ENCODE measurements at places on chromosomes 16 and 17. TPM values are rescaled to one million over a fixed set of nuclear protein-coding genes. Genes with fewer than 3 reads are reported as not detected.
A peak's percentile ranks its signal among the peaks of the same experiment; 100 is the strongest.

DNA sequence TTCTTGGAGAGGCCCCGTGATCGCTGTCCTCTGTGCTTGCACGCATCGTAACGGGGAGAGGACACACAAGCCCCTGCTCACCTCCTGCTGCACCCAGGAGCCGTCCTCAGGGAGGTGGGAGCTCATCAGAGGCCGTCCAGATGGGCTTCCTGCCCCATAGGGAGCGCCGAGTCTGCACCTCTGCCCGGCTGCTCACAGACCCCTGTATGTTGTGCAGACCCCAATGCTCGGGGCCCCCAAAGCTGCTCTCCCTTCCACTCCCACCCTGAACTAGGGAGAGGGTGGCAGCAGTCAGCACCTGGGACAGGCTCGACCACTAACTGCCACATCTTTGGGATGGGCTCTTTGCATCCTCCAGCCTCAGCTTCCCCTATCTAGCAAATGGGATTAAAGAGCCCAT lies 4.4 kb upstream of the ZNF469 start:
- H3K4me1 ChIP-seq: no peaks in the 10 kb centered on the region
- H3K27me3 ChIP-seq: peaks cover 7% of the 10 kb centered on the region
- no peak for DNase-seq
- H3K27ac ChIP-seq: no peak overlapping the region
- no peak overlapping the region for H3K4me3 ChIP-seq

Gene TMEM100
- total RNA-seq: not detected

Gene C1QTNF8
- not detected for total RNA-seq

GRCh38 chr16:87657621-87658192 lies 55.4 kb downstream of the JPH3 start:
- H3K36me3 ChIP-seq: no peaks in the 10 kb centered on the region
- no peaks in the 10 kb centered on the region for H3K27me3 ChIP-seq
- no peaks in the 10 kb centered on the region for H3K4me1 ChIP-seq
- DNase-seq: peak; percentile 70
- H3K27ac ChIP-seq: no peak overlapping the region
- H3K4me3 ChIP-seq: no peak overlapping the region

Gene FLYWCH2
- 21.2 TPM for total RNA-seq

Gene VWA3A
- 0.19 TPM for total RNA-seq

DNA sequence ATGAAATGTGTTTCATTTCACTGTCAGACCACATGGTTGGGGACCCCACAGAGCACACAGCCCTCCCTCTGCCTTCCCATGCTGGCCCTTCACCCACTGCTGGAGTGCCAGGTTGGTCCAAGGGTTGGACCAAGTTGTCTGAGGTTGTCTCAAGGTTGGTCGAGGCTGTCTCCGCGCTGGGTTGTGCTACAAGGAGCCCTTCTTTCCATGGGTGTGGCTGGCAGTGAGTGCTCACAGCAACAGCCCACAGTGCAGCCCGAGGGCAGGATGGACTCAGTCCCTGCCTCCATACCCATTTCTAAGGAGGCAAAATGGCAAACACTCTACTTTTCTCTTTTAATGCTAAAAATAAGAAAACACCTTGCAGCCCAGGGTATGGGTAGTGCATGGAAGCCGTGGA lies 35.8 kb upstream of the STH start:
- H3K4me1 ChIP-seq: no peaks in the 10 kb centered on the region
- no peak for DNase-seq
- no peak overlapping the region for H3K27ac ChIP-seq
- peaks cover 12% of the 10 kb centered on the region for H3K27me3 ChIP-seq
- H3K4me3 ChIP-seq: no peak overlapping the region
- H3K36me3 ChIP-seq: no peaks in the 10 kb centered on the region

DNA sequence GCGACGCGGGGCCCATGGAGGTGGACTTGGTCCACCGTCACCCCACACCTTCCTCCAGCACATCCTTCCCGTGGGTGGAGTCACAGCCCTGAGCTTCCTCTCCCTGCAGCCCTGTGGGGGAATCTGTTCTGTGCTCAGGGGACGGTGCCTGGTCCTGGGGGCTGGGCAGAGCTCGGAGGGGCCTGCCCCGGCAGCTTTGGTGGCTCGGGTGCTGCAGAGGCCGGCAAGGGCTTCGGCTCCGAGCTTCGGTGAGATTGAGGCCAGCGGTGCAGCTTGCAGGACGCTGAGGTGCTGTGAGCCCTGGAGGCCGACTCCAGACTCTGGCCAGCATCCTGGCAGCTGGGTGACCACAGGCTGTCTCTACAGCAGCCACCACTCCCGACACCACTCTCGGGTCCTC lies 36.4 kb downstream of the METRNL start:
- no peak overlapping the region for H3K27ac ChIP-seq
- no peak for DNase-seq
- peaks cover 11% of the 10 kb centered on the region for H3K4me1 ChIP-seq
- H3K27me3 ChIP-seq: peaks cover 12% of the 10 kb centered on the region

Gene CREBBP
- total RNA-seq: 42.3 TPM

DNA sequence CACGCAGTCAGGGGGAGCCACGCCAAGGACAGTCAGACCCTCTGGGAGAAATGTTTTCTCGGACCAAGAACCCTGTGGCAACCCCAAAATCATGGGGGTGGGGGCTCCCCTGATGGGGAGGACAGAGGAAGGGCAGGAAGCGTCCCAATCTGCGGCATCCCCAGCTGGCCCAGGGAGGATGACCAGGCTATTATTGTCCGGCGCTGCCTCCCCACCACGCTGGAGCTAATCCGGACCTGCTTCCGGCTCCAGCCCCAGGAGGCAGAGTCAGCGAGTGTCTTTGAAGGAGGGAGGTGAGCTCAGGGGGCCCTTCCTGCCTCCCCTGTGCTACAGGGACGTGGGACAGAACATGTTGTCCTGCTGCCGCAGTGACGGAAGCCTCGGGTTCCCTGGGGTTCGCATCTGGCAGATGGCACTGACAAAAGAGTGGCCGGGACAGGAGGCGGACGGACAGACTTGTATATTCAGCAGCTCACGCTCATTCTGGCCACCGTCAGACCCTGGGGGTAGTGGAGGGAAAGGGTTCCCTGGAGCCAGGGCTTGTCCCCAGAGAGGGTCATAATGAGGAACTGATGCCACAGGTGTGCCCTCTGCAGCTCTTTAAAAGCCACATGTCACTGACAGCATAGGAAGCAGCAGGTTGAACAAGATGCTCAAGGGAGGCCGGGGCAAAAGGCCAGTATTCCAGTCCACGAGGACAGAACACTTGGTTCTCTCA lies 54.3 kb upstream of the CDC42EP4 start:
- H3K36me3 ChIP-seq: no peaks in the 10 kb centered on the region
- DNase-seq: no peak
- H3K4me3 ChIP-seq: no peak overlapping the region

Gene MPV17L
- total RNA-seq: 0.09 TPM

Gene KRTAP9-2
- not detected for total RNA-seq

- no peak overlapping the region for H3K4me3 ChIP-seq
- H3K36me3 ChIP-seq: no peaks in the 10 kb centered on the region
- DNase-seq: no peak
- no peak overlapping the region for H3K27ac ChIP-seq
- peaks cover 2% of the 10 kb centered on the region for H3K27me3 ChIP-seq
Measured at GRCh38 chr16:54493061-54493460, 206.5 kb upstream of the IRX3 start.

GRCh38 chr16:2467528-2468232 lies 3.4 kb upstream of the NTN3 start:
- H3K27me3 ChIP-seq: peaks cover 21% of the 10 kb centered on the region
- DNase-seq: no peak
- H3K36me3 ChIP-seq: no peaks in the 10 kb centered on the region

Gene SEPTIN12
- total RNA-seq: not detected

GRCh38 chr17:77872714-77873499 lies 85.6 kb upstream of the TNRC6C start:
- H3K4me1 ChIP-seq: peaks cover 28% of the 10 kb centered on the region
- no peak for DNase-seq
- H3K27me3 ChIP-seq: peaks cover 23% of the 10 kb centered on the region
- no peak overlapping the region for H3K4me3 ChIP-seq

- no peak overlapping the region for H3K27ac ChIP-seq
- DNase-seq: no peak
- peaks cover 9% of the 10 kb centered on the region for H3K36me3 ChIP-seq
Measured at GRCh38 chr17:67635681-67636080, 82.1 kb upstream of the NOL11 start.
